ENCODE measurements at places on chromosomes 7 and 10. TPM values are rescaled to one million over a fixed set of nuclear protein-coding genes. Genes with fewer than 3 reads are reported as not detected.

The C7orf33 gene
- total RNA-seq = not detected

The NXPH1 gene
- not detected for total RNA-seq

The MRC1 gene
- 13.3 TPM for total RNA-seq

The EMX2 gene
- 12.2 TPM for total RNA-seq

The CADPS2 gene
- total RNA-seq = 16.8 TPM

The FEZF1 gene
- not detected for total RNA-seq

The OR2A42 gene
- total RNA-seq = 0.17 TPM

The SPDYE16 gene
- total RNA-seq = 0.53 TPM

The IFIT3 gene
- total RNA-seq = 8.1 TPM

The ZNF32 gene
- 57.8 TPM for total RNA-seq

The PDLIM1 gene
- 46.6 TPM for total RNA-seq

The DOCK1 gene
- total RNA-seq = 55.2 TPM

The FFAR4 gene
- total RNA-seq = not detected

The SPDYE2B gene
- not detected for total RNA-seq

The POMZP3 gene
- 5.2 TPM for total RNA-seq

The EIF5AL1 gene
- total RNA-seq = 0.11 TPM

The VPS37D gene
- 4.7 TPM for total RNA-seq

The FBXO24 gene
- total RNA-seq = 1.1 TPM

The CCDC172 gene
- total RNA-seq = not detected

The RBM20 gene
- 3.6 TPM for total RNA-seq

The EZH2 gene
- total RNA-seq = 2.5 TPM

The SLC13A1 gene
- total RNA-seq = not detected

The CALHM1 gene
- total RNA-seq = not detected

The MEST gene
- total RNA-seq = 64.5 TPM

The SAP25 gene
- 7.2 TPM for total RNA-seq

The CACNB2 gene
- 49.9 TPM for total RNA-seq

The TDRD1 gene
- total RNA-seq = 0.36 TPM

The SLC26A3 gene
- 1.9 TPM for total RNA-seq

The PDZD7 gene
- 0.63 TPM for total RNA-seq

The OR6V1 gene
- total RNA-seq = not detected

The SUGCT gene
- 6.9 TPM for total RNA-seq

The CAMK1D gene
- 4.7 TPM for total RNA-seq

The SDHAF3 gene
- total RNA-seq = 7.5 TPM

The C10orf105 gene
- 0.18 TPM for total RNA-seq

The SLC29A4 gene
- 1.5 TPM for total RNA-seq

The FAM241B gene
- total RNA-seq = 2.1 TPM
